ENCODE measurements at places on chromosomes 4 and X.

DNA sequence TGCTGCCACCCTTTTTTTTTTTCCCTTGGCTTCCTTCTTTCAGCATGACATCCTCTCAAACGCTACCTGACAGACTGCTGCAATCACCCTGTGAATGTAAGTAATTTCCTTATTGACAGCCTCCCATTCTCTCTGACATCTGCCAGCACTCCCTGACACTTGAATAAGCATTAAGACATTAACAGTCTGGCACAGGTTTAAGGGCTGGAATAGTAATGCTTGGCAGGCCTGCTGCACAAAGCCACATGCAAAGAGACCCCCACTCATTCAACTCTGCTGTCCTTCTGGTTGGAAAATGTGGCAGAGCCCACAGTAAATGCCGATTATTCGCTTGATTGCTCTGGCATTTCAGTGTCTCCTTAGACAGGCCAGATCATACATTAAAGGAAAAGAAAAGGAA is 28.1 kb upstream of the RASGEF1B start:
- DNase-seq = no peak

DNA sequence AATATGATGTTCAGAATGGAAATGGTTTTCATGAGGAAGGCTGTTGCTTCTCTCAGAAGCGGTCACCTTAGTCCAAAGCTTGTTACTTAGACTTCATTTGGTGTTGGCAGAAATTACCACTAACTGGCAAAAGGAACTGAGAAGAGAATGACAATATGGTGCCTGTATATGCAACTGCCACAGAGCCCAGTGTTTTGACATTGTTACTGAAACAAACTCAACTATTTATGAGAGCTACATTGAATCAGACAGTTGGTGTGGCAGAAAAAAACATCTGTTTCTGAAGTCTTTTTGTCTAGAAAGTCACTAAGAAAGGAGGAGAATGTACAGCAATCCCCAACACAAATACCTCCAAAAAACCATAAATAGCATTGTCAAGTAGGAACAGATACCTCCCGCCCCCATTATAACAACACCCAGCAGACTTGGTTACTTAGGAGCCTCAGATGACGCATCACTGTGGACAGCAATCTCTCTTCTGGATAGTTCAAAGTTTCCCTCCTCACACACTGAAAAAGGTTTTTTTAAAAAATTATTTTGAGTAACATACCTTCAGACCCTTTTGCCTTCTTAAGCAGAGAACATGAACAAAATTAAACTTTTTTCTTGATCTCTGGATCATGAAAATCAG is 92.2 kb downstream of the MAML3 start:
- DNase-seq = no peak

- DNase-seq = no peak
These were observed 136.6 kb downstream of the VEGFC start for GRCh38 chr4:176656108-176656507.

DNA sequence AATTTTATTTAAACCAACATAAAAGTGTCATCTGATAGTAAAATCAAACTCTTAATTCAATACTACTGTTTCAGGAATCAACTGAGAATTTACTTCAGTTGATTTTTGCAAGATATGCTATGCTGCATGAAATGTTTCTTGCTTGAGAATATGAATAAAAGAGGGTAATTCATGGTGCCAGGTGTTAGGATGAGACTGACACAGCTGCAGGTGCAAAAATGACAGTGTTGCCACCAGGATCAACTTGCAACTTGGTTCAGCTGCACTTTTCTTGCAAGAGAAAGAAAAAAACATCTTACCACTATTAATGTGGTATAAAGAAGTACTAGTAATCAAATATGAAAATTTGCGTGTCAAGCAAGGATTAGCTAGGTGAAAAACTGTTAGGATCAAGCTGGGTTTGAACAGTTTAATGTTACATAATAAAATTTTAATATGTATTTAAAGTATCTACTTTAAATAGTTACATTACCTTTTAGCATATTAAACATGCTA is 49.7 kb downstream of the CHIC2 start:
- no peak for DNase-seq

DNA sequence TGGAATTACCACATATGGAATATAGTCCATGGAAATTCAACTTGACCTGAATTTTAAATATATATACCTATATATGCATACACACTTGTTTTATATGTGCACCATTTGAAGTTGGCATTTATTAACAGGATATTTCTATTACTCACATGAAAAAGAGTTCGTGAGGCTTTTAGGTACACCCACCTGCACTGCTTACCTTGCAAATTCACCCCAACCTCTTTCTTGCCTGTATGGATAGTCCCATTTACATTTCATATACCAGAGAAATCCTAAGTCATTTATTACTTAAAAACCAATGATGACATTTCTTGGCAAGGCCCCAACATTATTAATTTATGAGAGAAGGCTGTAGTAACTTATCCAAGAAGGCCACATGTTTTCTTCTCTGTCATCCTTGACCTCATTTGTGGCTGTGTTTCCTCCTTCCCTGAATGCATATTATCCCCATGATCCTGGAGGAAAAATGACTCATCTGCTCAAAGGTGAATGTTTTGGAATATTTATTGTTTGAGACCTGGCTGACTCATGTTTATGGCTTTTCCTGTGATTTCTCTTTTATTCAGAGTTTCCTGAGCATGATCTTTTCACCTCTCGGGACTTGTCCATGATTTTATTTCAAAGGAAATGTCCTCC is 62.2 kb upstream of the FAM241A start:
- DNase-seq = no peak

All from activated CD4-positive, alpha-beta T cell treated with anti-CD3 and anti-CD28 coated beads, Interleukin-2, amount 50 U/mL, for 16 hours (primary cell).